GM23338 (cell line): ENCODE measurements at places on chromosomes 4 and X. TPM values are rescaled to one million over a fixed set of nuclear protein-coding genes. Genes with fewer than 3 reads are reported as not detected.

CXCL8 gene
- not detected in 2 replicates for total RNA-seq

KIF4A gene
- 27.6 and 30.6 TPM in 2 replicates for total RNA-seq

PLAC8 gene
- 0.83 and 1.9 TPM in 2 replicates for total RNA-seq

MTMR1 gene
- 18.3 and 19.1 TPM in 2 replicates for total RNA-seq

POU3F4 gene
- 0.62 and 1.1 TPM in 2 replicates for total RNA-seq

GAGE12E gene
- total RNA-seq, result not detected in 2 replicates

MAML3 gene
- 3.7 and 6.5 TPM in 2 replicates for total RNA-seq

OPHN1 gene
- total RNA-seq, result 3.8 and 3.9 TPM in 2 replicates

NOX1 gene
- total RNA-seq, result not detected in 2 replicates

SLC6A14 gene
- not detected in 2 replicates for total RNA-seq

CAMK2D gene
- total RNA-seq, result 10.8 and 14.6 TPM in 2 replicates

GCNA gene
- 1.5 and 2.7 TPM in 2 replicates for total RNA-seq

CT45A3 gene
- total RNA-seq, result not detected in 2 replicates

LPAR4 gene
- total RNA-seq, result 14.2 and 14.9 TPM in 2 replicates

TRIM75 gene
- not detected in 2 replicates for total RNA-seq

RHOXF1 gene
- 0.31 TPM in 1 of 2 replicates, not detected in the other for total RNA-seq

NPY1R gene
- 7.4 and 10.9 TPM in 2 replicates for total RNA-seq

CENPVL3 gene
- total RNA-seq, result 3.2 and 4.8 TPM in 2 replicates

TCEAL5 gene
- 1.8 and 2.0 TPM in 2 replicates for total RNA-seq

TCEAL6 gene
- 0.24 and 4.2 TPM in 2 replicates for total RNA-seq

ZNF157 gene
- 1.2 and 1.5 TPM in 2 replicates for total RNA-seq

LNX1 gene
- total RNA-seq, result 5.4 and 7.3 TPM in 2 replicates

FGFR3 gene
- total RNA-seq, result 14.8 and 17.4 TPM in 2 replicates

PABPC5 gene
- total RNA-seq, result 3.0 and 3.1 TPM in 2 replicates

CT45A7 gene
- total RNA-seq, result not detected in 2 replicates

FAM184B gene
- 0.31 and 0.49 TPM in 2 replicates for total RNA-seq

GPR82 gene
- not detected in 2 replicates for total RNA-seq

FAT4 gene
- total RNA-seq, result 6.1 and 6.8 TPM in 2 replicates

ALB gene
- total RNA-seq, result not detected in 2 replicates

MCTS1 gene
- 33.0 and 34.4 TPM in 2 replicates for total RNA-seq

PNMA6A gene
- total RNA-seq, result 6.6 and 7.1 TPM in 2 replicates

SLC30A9 gene
- 74.6 and 95.4 TPM in 2 replicates for total RNA-seq

UGT2B10 gene
- total RNA-seq, result not detected in 2 replicates

DCAF12L2 gene
- 1.3 and 1.9 TPM in 2 replicates for total RNA-seq

SSX4 gene
- total RNA-seq, result 0.19 TPM in 1 of 2 replicates, not detected in the other

BEX3 gene
- 427 and 472 TPM in 2 replicates for total RNA-seq

COL25A1 gene
- 3.8 and 5.6 TPM in 2 replicates for total RNA-seq
